A549 treated with Hydrocortisone at 1 μM for 4 hours (cell line): ENCODE measurements at places on chromosomes 6 and 20. TPM values are rescaled to one million over a fixed set of nuclear protein-coding genes. Genes with fewer than 3 reads are reported as not detected.

Gene SLC32A1
- not detected in 5 replicates for total RNA-seq

Gene FNDC1
- total RNA-seq, result 0.06 to 0.08 TPM (median 0.08 TPM) in 5 replicates

Gene MAP7
- total RNA-seq, result 18.0 to 22.9 TPM (median 21.1 TPM) in 5 replicates

Gene CYP24A1
- 58.6 to 103 TPM (median 91.3 TPM) in 5 replicates for total RNA-seq

Gene DLGAP4
- total RNA-seq, result 54.7 to 63.1 TPM (median 59.9 TPM) in 5 replicates
